ENCODE measurements at places on chromosomes 12 and 14.

- DNase-seq: no peak
Measured at GRCh38 chr12:19709889-19710288, 270.6 kb downstream of the AEBP2 start.

DNA sequence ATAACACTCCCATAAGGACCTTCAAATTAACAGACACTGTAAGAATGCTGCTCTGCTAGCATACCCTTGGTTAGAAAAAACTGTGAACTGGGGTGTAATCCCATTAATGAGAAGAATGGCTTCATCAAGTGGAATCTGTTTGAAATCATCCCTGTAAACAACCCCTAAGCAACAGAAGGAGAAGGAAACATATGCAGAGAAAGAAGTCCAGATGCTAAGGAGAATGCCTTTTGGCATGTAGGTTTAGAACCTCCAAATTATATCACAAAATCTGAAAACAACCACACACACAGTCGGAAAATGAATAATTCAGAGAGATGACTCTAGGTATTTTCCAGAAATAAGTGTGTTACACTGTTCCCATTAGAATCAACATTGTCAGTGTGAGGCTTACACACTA lies 140.2 kb downstream of the NUAK1 start:
- DNase-seq: no peak

- DNase-seq: no peak
Measured at GRCh38 chr12:124233846-124234640, 60.9 kb upstream of the RFLNA start.

DNA sequence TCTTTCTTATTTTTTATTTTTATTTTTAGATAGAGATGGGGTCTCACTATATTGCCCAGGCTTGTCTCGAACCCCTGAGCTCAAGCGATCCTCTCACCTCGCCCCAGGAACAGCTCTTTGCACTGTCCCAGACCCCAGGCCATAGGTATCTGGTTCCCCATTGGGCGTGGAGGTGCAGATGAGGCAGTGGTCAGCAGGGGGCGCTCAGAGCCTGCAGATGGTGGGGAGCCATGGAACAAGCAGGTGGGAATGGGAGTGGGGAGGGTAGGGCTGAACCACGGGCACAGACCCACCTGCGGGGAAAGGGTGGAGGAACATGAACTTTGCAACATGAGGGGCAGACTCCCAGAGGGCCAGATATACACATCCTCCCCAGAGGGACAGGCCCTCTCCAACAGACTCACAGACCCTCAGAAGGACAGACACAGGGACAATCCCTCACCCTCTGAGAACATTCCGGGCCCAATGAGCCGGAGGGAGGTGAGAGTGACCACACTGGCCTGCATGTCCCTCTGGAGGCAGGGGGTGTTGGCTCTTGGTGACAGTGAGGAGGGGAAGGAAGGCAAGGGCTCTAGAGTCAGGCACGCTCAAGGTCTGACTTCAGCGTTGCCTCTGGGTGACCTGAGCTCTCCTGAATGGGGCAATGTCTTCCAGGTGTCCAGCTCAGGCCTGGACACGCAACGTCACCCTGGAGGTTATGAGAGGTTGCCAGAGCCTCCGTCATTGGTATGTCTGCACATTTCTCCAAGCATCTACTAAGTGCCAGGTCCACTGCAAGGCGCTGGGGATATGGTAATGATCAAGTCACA lies 34.9 kb downstream of the KRT80 start:
- DNase-seq: peak; percentile 64

- no peak for DNase-seq
Measured at GRCh38 chr14:44379292-44379977, 127.6 kb downstream of the FSCB start.

GRCh38 chr12:94832780-94833681 lies 170.5 kb downstream of the NDUFA12 start:
- DNase-seq: no peak

GRCh38 chr12:15829949-15830348 lies 40.8 kb upstream of the EPS8 start:
- DNase-seq: no peak

DNA sequence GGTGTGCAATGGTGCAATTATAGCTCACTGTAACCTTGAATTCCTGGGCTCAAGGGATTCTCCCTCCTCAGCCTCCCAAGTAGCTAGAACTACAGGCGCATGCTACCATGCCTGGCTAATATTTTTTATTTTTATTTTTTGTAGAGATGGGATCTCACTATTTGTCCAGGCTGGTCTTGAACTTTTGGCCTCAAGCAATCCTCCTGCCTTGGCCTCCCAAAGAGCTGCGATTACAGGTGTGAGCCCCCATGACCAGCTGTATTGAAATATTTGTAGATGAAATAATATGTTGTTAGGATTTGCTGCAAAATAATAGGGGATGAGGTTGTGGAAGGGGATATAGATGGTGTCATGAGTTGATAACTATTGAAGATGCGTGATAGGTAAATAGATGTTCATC lies 4.9 kb downstream of the KLHL28 start:
- no peak for DNase-seq

- no peak for DNase-seq
Measured at GRCh38 chr12:68381476-68382219, 49.5 kb upstream of the MDM1 start.

- no peak for DNase-seq
Measured at GRCh38 chr12:130714091-130714590, 2.0 kb downstream of the RIMBP2 start.

DNA sequence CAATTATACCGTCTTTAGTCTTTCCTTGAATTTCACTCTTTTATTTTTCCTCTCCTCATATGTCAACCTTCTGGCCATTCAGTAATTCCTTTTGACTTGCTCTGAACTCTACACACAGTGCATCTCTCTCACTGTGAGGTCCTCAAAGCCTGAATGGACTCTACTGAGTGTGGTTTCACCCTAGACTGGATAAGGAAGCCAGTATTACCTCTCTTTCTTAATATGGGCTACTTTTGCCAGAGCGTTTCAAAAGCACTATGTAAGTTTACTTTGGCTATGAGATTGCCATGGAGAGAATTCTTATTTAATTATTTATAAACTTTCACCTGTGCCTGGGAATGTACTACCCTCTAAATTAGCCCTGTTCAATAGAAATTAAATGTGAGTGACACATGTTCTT lies 343.5 kb upstream of the DDHD1 start:
- DNase-seq: no peak

DNA sequence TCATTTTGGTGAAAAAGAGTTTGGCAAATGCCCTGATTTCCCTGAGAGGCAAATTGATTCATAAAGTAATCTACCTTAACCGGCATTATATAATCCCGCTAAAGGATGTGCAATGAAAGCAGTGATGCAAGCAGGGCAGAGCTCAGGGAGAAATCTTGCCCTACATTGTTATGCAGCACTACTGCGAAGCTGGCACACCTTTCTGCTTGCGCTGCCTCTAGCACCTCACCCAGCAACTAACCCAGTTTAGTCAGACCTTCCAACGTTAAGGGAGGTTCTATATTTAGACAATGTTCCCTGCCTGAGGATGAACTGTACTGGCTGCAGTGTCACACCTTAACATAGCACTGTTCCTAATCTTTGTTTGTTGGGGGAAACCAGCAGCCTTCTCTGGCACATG lies 60.8 kb upstream of the CCDC196 start:
- DNase-seq: no peak

DNA sequence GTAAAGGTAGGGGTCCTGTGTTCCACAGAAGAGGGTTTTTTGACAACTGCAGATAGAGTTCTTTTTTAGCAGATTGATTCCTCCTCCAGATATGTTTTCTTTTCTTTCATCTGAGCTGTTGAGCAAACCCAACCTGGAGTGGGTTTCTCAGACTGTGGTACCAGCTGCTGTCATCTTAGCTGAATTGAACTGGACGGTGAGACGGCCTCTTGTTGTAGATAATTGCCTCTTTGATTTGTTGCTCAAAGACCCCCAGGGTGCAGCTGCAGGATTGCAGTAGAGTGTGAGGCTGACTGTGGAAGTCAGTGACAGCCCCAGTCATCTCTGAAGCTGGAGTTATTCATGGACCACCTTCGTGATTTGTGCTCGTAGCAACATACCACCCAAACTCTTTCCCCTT lies 317.7 kb downstream of the AACS start:
- no peak for DNase-seq

- DNase-seq: no peak
Measured at GRCh38 chr14:24079491-24080141, 8.3 kb downstream of the CPNE6 start.

GRCh38 chr12:64625243-64626077 lies 15.2 kb downstream of the RASSF3 start:
- DNase-seq: peak; percentile 21

DNA sequence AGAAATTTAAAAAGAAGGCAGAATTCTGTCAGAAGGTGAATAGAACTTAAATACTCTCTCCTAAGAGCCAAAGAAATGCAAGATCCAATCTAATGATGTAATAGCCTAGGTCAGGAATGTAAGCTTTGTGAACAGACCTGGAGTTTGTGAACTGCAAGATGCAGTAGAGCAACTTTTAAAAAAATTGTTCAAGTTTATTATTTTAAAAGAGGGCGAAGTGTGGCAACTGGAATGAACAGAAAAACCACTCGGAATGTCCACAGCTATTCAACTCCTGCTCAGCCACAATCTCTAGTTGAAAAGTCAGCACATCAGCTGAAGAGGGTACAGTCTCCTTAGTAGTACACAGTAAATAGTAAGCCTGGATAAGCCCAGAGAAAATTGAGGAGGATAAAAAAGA lies 228.8 kb downstream of the PPFIA2 start:
- DNase-seq: no peak

DNA sequence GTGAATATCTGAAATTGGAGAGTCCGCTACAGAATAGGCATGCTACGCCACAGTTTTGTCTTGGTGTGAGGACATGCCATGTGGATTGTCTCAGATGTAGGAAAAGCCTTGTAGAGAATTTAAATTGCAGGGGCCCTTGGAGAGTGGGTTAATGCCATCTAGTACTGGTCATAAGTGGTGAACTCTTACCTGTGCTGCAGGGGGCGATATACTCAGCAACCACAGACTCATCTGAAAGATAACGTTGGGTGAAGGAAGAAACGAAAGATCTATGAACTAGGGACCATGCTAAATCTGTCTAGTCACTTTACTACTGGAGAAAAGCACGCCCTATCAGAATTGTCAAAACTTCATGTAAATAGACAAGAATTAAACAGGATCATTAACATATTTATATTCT lies 33.7 kb upstream of the A2M start:
- no peak for DNase-seq

GRCh38 chr12:24418157-24418556 lies 468.7 kb upstream of the SOX5 start:
- no peak for DNase-seq

DNA sequence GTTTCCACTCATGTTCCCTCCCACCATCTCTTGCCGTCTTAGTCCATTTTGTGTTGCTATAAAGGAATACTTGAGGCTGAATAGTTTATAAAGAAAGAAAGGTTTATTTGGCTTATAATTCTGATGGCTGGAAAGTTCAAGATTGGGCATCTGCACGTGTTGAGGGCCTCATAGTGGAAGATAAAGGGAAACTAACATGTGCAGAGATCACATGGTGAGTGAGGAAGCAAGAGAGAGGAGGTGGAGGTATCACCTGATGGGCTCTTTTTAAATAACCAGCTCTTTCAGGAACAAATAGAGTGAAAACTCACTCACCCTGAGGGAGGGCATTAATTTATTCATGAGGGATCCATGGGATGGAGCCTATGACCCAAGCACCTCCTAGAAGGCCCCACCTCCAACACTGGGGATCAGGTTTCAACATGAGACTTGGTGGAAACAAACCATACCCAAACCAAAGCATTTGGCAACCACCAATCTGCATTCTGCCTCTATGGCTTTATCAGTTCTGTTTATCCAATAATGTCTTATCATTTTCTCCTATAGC lies 29.5 kb downstream of the MYO1H start:
- no peak for DNase-seq

DNA sequence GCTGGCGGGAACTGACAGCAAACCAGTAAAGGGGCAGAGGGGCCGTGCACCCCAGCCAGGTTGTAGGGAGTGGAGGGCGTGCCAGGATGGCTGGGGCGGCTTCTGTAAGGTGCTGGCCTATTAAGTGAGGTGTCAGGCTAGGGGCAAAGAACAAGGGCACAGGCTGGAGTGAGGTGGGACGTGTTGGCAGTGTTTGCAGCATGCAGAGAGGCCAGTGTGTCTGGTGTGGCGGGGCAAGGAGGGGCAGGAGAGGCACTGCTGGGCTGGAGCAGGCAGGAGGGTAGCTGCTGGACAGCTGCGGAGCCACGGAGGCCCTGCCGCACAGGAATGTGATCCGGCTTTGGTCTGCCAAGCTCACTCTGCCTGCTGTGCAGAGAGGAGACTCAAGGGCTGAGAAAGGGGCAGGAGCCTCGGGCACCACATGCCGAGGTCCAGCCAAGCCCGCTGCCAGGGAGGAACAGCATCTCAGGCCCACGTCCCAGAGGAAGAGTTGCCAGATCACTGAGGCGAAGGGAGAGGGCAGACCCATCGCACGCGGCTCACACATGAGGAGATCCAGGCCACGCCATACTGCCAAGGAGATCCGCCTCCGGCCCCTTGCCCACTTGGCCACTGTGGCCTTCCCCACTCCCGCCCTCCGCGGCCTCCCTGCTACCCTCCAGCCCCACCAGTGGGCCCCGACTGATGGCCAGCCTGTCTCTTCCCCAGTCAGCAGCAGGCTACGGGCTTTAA lies 46.8 kb downstream of the AMN start:
- no peak for DNase-seq

GRCh38 chr14:35385042-35385839 lies 19.3 kb downstream of the NFKBIA start:
- no peak for DNase-seq

Measured in activated naive CD8-positive, alpha-beta T cell treated with anti-CD3 and anti-CD28 coated beads for 36 hours (primary cell).